ENCODE measurements at places on chromosomes 1 and 21.

GRCh38 chr1:235075777-235076308, 52.8 kb downstream of the TOMM20 start:
- DNase-seq, result no peak

DNA sequence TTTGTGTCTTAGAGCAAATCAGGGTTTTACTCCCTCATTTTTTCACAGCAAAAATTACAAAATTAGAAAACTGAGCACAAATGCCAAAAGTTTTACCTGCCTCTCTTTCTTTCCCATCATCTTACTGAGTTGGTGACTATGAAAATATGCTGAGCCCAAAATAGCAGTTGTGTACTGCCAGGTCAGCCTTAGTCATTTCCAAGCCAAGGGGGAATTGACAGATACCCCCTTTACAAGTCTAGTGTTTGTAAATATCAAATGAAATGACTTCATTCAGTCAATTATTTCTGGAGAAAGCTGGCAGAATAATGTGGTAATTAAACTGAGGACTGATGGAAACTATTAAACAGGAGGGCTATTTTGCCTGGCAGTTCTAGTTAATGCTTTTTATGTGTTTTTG, 11.4 kb upstream of the GORAB start:
- DNase-seq, result no peak

GRCh38 chr1:109266965-109267364, 16.0 kb downstream of the PSRC1 start:
- no peak for DNase-seq

DNA sequence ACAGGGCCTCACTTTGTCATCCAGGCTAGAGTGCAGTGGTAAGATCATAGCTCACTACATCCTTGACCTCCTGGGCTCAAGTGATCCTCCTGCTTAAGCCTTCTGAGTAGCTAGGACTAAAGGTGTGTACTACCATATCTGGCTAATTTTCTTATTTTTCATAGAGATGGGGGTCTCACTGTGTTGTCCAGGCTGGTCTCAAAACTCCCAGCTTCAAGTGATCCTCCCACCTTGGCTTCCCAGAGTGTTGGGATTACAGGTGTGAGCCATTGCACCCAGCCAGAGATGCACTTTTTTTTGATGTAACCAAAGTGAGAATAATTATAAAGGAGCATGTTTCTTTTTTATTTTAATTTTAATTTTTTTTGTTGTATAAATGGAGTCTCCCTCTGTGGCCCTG, 28.4 kb downstream of the CLIC4 start:
- no peak for DNase-seq

GRCh38 chr1:225879521-225880221, 2.5 kb downstream of the TMEM63A start:
- no peak for DNase-seq

DNA sequence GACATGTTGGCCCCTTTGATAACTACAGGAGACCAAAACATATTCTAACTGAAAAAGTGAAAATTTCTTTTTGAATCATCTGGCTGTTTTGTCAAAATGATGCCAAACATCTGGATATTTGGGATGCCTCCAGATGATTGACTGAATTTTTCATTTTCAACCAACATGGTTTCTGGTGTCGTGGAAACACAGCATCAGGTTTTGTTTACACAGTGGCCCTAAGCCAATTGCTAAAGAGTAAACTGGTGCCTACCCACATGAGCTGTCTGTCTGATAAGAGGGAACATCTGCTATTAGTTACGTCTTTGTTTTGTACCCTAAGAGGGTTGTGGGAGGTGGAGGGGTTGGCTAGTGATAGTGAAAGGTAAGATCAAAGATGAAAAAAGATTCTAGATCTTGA, 204.8 kb downstream of the KCNK2 start:
- DNase-seq, result no peak

GRCh38 chr1:27372808-27373690, 1.6 kb downstream of the FCN3 start:
- DNase-seq, result no peak

DNA sequence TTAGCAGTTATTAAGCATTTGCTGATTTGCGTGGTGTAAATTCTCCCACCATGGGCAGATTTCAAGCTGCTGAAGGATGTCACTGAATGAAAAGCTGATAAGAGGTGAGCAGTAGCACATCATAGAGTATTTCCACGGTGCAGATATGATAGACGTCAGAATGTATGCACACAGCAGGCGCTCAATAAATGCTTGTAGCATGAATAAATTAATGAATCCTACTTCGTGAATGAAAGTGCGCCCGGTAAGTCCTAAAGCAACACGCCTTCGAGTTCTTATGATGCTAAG, 510 bp upstream of the UBIAD1 start:
- DNase-seq, result no peak

- DNase-seq, result no peak
Observed at GRCh38 chr1:196128835-196129234, 479.4 kb downstream of the KCNT2 start.

GRCh38 chr1:160702100-160702499, 9.5 kb downstream of the CD48 start:
- DNase-seq, result no peak

- DNase-seq, result no peak
Observed at GRCh38 chr1:29349871-29350491, 113.7 kb downstream of the PTPRU start.
